ENCODE measurements at places on chromosomes 4 and X. TPM values are rescaled to one million over a fixed set of nuclear protein-coding genes. Genes with fewer than 3 reads are reported as not detected.

DNA sequence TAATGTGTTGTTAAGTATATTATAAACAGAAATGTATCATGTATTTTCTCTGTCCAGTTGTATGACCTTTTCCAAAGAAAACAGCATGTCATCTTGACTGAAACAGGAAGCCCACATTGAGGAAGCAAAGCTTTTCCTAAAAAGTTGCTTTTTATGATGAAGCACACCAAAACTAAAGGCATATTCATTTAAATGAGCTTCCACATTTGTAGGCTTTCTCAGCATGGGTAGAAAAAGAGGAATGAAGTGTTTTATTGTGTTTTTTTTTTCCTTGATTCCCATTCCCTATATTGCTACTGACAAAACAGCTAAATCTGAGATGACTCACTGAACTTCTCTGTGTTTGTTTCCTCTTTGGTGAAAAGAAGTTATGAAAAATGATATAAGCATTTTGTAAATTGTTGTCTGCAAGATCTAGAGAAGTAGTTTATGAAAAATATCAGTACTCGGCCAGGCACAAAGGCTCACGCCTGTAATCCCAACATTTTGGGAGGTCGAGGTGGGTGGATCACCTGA is 32.5 kb upstream of the FRAS1 start:
- DNase-seq, result no peak

GRCh38 chr4:40856840-40857362 is 107.1 kb downstream of the NSUN7 start:
- DNase-seq, result peak; percentile 57

DNA sequence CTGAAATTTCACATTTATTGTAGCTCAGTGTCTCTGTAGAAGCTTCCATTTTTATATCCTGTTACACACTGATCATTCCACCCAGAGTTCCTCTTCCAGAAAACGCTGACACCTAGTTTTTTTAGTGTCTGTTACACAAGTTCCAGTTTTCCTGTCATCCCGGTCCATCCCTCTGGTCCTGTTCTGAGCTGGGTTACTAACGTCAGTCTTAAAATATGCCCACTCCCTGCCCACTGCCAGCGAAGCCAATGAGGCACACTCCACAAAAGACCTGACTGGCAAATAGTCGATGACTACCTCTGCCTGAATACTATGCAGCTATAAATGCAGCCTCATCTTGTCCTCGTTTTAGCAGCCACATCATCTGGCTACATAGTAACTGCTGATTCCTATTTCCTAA is 30.9 kb upstream of the DDX3X start:
- no peak for DNase-seq

DCX gene
- total RNA-seq, result not detected

DNA sequence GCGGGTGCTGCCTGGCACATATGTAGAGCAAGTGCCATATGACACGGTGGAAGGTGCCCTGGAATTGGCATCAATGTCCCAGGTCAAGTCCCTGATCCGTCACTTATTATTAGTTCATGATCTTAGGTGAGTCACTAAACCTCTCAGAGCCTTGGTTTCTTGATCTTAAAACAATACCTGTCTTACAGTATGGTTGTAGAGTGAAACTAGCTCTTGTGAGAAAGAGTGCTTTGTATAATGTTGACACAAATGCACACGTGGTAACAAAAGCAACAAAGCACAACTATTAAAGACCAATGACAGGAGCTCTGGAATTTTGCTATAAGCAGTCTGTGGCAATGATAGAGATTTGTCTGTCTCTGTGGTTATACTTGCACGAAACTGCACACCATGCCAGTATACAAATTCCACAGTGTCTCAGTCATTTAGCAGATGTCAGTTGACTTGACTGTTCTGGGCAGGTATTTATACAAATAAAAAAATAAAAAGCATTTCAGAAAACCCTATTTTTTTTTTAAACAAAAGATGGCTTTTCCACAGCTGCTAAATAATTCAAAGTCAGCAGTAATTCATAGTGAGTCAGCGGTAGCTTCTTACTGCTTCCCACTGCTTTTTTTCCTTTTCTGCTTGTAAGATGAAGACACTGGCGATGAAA is 19.7 kb upstream of the ACSL1 start:
- peak; percentile 8 for DNase-seq

DNA sequence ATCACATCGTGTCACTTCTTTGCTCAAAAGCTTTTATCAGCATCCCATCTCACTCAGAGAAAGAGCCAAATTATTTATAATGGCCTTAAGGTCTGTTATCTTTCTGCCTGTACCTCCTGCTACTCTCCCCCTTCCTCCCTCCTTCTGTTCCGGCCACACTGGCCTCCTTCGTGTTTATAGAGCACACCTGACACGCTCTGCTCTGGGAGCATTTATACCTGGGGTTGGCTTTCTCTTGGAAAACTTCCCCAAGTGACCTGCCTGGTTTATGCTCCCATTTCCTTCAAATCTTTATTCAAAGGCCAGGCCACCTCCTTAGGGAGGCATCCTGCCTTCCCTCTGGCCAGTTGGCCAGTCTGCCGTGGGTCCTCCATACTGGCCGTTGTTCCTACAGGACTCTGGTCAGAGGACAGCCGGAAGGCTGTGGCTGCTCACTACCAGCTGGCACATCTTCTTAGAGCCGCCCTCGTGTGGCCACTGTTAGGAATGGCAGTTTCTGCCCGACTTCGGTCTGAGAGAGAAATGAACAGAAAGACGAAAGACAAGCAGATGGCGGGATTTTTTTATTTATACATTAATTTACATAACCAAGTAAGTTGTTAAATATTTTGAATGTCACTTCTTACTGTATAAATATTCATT is 80.2 kb upstream of the CBLL2 start:
- peak; percentile 46 for DNase-seq

- peak; percentile 7 for DNase-seq
Observed at GRCh38 chrX:11193035-11193469, 81.9 kb downstream of the HCCS start.

DNA sequence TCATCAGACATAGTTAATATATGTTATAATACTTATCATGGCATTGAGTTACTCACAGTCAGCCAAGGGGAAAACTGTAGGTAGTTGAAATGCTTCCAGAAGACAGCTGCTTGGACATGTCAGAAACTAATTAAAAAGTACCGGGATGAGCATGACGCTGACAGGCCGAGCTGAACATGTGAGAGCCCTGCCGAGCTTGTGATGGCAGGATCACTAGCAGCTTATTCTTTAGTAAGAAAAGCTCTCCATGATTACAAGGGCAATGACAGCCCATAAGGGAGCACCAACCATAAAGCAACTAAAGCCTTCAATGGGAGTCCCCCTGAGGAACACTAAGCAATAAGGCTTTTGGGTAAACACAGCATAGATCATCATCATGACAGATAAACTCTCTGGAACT is 435.6 kb downstream of the TLL1 start:
- no peak for DNase-seq

DNA sequence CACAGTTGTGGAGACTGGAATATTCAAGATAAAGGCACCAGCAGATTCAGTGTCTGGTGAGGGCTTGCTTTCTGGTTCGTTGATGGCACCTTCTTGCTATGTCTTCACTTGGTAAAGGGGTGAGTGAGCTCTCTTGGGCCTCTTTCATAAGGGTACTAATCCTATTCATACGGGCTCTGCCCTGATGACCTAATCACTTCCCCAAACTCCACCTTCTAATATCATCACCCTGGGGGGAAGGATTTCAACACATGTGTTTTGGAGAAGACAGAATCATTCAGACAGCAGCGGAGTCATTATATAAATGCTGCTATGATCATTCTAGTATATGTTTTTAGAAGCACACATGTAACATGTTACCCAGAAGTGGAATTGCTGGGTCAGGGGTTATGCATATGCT is 295.3 kb upstream of the CTSO start:
- no peak for DNase-seq

PDZD4 gene
- total RNA-seq, result 0.32 TPM

GRCh38 chr4:139833151-139833910 is 167.7 kb downstream of the MGST2 start:
- DNase-seq, result no peak

- no peak for DNase-seq
Observed at GRCh38 chrX:11189097-11189496, 78.0 kb downstream of the HCCS start.

POU4F2 gene
- not detected for total RNA-seq

DNA sequence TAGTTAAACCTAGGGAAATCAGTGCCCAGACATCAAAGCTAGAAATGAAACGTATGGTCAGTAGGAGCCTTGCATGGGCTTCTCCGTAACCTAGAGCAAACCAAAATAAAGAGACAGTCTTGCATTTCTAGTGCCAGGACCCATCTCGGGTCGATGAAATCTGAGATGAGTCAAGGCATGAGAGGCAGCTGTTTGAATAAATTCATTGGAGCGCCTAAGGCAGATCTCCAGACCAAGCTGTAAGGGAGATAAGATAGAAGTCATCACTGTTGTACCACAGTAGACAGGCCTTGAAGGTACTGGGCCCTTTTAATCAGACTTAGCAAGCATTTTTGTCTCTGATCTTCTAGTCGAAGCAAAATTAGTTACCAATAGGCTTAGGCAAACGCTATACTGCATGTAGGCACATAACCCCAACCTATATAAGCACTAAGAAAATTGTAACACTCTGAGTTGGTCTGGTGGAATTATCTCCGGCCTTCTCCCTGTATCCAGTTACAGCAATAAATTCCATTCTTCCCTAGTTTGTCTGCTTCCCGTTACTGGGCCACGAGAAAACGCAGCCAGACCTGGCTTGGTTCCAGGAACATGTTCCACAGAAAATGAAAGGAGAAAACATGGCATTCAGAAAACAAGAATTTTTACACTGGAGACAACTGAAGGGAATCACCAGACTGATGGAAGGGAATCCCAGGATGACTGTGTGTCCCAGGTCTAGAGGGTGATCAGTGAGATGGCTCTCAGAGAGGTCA is 21.1 kb upstream of the PAPSS1 start:
- DNase-seq, result peak; percentile 91

DNA sequence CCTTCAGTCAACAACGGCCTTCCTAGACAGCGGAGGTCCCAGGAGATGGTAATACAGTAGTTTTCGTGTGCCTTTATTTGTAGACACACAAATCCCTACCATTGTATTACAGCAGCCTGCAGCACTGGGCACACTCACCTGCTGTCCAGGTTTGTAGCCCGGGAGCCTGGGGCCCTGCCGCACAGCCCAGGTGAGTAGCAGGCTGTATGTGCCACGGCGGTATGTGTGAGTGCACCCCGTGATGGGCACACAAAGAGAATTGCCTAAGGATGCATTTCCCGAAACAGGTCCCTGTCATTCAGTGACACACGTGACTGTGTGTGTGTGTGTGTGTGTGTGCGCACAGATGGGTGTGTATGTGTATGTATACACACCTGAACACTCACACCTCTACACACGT is 8.1 kb upstream of the SLC25A6 start:
- no peak for DNase-seq

GRCh38 chrX:134603806-134604700 is 54.2 kb downstream of the PLAC1 start:
- DNase-seq, result peak; percentile 84

- no peak for DNase-seq
Observed at GRCh38 chrX:134235236-134235635, 1.7 kb upstream of the CCDC160 start.

DNA sequence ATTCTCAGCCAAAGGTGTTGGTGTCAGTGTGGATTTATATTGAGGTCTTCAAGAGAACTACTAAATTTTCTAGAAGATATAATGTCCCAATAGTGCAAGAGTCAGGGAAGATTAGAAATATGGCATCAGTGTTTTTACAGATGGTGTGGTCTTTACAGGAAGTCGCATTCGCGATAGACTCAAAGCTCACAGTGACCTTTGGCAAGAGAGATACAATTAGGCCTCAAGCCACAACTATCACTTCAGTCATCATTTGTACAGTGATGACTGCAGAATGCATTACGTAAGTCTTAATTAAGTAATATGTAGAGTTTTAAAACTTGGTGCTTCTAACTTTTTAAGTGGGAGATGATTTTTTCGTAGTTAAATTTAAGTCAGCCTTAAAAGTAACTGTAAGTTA is 237.2 kb upstream of the FSTL5 start:
- DNase-seq, result no peak

CYLC1 gene
- not detected for total RNA-seq

UGT2A2 gene
- total RNA-seq, result not detected

CT55 gene
- total RNA-seq, result not detected

DNA sequence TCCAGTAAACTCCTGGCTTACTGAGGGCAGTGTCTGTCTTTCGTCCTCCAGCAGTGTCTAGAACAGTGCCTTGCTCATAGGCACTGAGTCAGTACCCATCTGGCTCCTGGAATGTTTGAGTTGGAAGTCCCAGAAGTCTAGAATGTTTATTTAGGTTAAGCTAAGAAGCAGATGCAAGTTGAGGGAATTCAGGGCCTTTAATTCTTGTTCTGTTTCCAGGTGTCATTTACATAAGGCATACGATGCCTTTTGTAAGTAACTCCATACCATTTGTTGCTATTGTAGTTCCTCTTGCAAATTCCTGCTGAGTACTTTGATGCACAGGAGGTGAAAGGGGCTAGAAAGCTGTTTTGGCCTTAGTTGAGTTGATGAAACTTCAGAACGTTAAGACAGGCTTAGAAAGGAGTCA is 22.2 kb downstream of the ARHGAP10 start:
- DNase-seq, result peak; percentile 82

AMBN gene
- not detected for total RNA-seq

- no peak for DNase-seq
Observed at GRCh38 chr4:118846979-118847378, 11.1 kb upstream of the SEC24D start.

ERCC6L gene
- 5.6 TPM for total RNA-seq

SPANXC gene
- total RNA-seq, result not detected

SFRP2 gene
- total RNA-seq, result not detected

DNA sequence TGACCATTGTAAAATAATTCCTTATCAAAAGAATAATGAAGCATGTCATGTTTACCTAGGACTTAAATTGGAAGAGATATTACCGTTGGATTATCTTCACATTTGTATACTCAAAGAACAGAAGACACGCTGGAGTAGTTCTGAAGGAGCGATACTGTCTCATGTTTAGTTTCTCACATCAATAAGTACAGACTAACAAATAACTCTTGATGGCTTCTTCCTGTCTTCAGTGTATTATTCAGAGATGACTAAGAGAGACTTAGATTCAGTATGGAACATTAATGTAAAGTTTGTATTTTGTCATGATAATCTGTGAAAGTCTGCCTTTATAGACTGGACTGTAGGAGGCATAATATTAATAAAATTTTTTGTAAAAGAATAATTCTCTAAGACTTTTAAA is 72.7 kb downstream of the SPRY1 start:
- DNase-seq, result no peak

GRCh38 chr4:133593764-133594163 is 444.7 kb downstream of the PCDH10 start:
- DNase-seq, result no peak

DNA sequence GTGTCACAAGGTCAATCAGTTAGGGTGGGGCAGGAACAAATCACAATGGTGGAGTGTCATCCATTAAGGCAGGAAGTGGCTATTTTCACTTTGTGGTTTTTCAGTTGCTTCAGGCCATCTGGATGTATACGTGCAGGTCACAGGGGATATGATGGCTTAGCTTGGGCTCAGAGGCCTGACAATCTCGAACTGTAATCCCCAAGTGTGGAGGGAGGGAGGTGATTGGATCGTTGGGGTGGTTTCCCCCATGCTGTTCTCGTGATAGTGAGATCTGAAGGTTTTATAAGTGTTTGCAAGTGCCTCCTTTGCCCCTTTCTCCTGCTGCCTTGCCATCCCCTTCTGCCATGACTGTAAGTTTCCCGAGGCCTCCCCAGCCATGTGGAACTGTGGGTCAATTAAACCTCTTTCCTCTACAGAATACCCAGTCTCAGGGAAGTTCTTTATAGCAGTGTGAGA is 36.7 kb upstream of the STS start:
- DNase-seq, result peak; percentile 13

All from fibroblast of villous mesenchyme (primary cell).